Caudate nucleus (tissue), 63 donors: ENCODE measurements at places on chromosomes 4 and X.

- no peak for DNase-seq
Observed at GRCh38 chr4:21544415-21544814, 404.2 kb downstream of the KCNIP4 start.

GRCh38 chrX:96997196-96997595 is 113.5 kb downstream of the RPA4 start:
- DNase-seq, result no peak

DNA sequence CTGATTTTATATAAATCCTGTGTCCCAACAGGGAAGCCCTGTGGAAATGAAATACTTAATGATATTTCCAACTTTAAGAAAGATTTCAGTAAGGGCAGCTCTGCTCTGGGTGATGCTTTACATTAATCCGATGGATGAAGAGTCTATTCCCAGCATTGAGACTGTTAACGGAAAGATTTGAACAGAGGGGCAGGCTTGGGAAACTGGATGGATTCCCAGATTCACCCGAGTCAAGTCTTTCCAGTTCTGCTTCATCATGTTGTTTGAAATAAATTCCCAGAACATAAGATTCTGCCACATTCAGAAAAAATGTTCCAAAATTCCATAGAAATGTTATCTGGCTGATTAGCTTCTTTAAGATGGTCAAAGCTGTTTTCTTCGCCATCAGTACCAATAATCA is 246.0 kb downstream of the FBXW7 start:
- no peak for DNase-seq

GRCh38 chr4:173403051-173403450 is 4.1 kb upstream of the SCRG1 start:
- DNase-seq, result no peak

DNA sequence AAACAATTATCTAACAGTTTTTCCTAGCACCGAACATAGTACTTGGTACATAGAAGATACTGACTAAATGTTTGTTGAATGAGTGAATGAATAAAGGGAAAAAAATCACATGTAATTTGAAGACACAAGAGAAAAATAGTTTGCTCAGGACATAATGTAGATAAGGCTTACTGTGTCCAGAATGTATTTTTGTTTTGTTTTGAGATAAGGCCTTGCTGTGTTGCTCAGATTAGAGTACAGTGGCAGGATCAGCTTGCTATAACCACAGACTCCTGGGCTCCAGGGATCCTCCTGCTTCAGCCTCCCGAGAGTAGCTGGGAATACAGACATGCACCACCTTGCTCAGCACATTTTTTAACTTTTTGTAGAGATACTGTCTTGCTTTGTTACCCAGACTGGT is 6.5 kb downstream of the FAM199X start:
- no peak for DNase-seq

GRCh38 chrX:151694661-151695582 is at the start of gene PRRG3:
Gene PRRG3, plus strand, starts transcription at chrX:151695458. Its CDS starts 3,357 bp downstream, at chrX:151698815.
- no peak for DNase-seq

- no peak for DNase-seq
Observed at GRCh38 chr4:25981749-25982148, 67.7 kb downstream of the SMIM20 start.

GRCh38 chrX:128156204-128156603 is 104.0 kb upstream of the ACTRT1 start:
- no peak for DNase-seq

GRCh38 chr4:65007841-65008439 is 598.7 kb upstream of the TECRL start:
- no peak for DNase-seq

DNA sequence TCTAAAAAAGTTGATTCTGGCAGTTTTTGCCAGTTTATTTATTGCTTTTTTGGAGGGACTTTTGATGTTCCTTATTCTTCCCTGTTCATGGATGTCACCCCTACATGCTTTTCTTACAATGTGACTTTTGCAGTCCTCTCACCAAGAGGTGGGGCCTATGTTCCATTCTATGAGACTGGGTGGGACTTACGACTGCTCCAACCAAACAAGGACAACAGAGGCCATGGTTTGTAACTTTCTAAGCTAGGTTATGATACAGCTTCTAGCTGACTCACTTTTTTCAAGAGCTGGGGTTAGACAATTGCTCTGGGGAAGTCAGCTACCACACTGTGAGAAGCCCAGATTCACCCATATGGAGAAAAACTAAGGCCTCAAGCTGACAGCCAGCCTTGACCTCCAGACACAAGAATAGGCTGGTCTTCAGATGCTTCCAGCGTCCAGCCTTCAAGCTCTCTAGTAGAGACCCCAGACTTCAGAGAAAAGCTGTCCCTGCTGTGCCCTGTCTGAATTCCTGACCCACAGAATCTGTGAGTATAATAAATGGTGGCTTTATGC is 39.5 kb downstream of the ENOPH1 start:
- peak; percentile 0 for DNase-seq

DNA sequence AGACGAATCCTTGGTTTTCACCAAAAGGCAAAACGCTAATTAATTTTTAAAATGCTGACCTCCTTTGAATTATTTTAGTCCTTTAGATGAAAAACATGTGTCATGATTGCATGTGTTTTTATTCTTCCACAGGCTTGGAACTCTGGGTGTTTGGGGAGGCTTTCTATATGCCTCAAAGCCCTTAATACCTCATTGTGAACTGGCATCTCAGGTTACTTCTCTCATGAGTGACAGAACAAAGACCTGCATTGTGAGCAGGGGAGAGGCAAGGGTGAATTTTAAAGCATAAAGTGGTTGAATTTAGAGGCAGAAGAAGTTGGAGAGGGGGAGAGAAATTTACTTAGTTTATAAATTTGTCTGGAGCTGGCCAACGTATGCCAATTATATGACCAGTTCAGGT is 119.5 kb downstream of the ARSF start:
- DNase-seq, result no peak

GRCh38 chrX:49089553-49089952 is 9.9 kb upstream of the WDR45 start:
- DNase-seq, result no peak

- no peak for DNase-seq
Observed at GRCh38 chr4:185395238-185395955, at the start of gene LRP2BP. Gene LRP2BP, minus strand, starts transcription at chr4:185395924. Its CDS starts 17,738 bp downstream, at chr4:185378186.
